Stimulated activated CD8-positive, alpha-beta memory T cell treated with anti-CD3 and anti-CD28 coated beads, Interleukin-7, amount 100 ng/mL, for 1 hour (primary cell): ENCODE measurements at places on chromosomes 7 and 10.

GRCh38 chr10:73553761-73554160 is 37.4 kb downstream of the USP54 start:
- no peak for DNase-seq

- DNase-seq: no peak
These were observed 72.9 kb downstream of the ITIH5 start for GRCh38 chr10:7593905-7594304.

GRCh38 chr7:69395061-69395714 is 203.1 kb upstream of the AUTS2 start:
- no peak for DNase-seq

DNA sequence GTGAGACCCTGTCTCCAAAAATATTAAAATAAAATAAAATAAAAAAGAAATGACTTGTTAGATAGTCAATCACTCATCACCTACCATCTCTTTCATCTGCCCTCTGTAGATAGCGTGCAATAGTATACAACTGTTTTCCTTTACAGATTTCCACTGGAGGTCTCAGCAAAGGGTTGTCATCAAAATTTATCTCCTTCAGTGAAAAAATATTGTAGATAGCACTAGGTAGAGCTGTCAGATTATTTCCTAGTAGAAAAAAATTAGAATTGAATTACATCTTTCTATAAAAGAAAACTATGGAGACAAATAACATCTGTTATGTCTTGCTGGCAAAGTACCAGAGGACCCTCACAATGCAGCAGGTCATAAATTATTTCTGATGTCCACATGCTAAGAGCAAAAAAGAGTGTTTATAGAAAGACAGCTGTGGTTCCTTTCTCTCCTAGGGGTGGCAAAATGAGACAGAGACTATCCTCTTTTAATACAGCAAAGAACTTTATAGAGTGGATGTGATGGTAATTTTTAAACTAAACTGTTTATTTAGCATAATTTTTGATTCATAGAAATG is 16.3 kb upstream of the CYP51A1 start:
- DNase-seq: no peak

DNA sequence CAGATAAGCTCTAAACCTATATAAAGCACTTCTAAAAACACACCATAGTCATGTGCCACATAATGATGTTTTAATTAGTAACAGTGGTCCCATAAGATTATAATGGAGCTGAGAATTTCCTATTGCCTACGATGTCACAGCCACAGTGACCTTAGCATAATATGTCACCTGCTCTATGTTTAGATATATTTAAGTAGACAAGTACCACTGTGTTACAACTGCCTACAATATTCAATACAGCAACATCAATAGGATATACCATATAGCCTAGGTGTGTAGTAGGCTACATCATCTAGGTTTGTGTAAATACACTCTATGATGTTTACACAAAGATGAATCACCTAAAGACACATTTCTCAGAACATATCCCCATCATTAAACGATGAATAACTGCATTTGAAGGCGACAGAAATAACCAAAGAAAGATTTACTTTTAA is 24.5 kb downstream of the GPR22 start:
- DNase-seq: no peak

- no peak for DNase-seq
These were observed 40.6 kb downstream of the TMEM60 start for GRCh38 chr7:77757589-77757988.

- DNase-seq: no peak
These were observed 22.4 kb downstream of the ADGRA1 start for GRCh38 chr10:133110133-133110532.

DNA sequence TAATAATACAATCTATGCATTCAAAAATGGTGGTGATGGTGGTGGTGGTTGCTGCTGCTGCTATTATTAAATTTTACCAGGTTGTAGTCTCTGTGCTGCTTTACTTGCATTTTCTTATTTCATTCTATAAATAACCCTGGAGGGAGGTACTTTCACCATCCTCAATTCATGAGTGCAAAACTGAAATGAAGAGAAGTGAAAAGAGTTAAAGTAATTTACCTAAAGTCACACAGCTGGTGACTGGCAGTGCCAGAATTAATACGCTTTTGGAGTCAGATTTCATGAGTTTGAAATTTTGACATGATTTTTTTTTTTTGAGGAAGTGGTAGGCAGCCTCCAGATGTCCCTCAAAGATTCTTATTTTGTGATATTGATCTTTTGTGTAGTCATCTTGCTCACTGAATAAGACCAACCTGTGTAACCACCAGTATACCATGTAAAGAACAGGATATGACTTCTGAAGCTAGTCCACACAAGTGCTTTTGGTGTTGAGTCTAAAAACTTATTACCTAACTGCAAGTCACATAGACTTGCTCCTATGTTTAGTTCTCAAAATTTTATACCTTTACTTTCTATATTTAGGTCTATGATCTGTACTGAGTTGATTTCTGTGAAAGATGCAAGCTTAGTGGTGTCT is 218.8 kb downstream of the ZWINT start:
- no peak for DNase-seq

- DNase-seq: no peak
These were observed 103.7 kb downstream of the TRIM24 start for GRCh38 chr7:138563808-138564207.

DNA sequence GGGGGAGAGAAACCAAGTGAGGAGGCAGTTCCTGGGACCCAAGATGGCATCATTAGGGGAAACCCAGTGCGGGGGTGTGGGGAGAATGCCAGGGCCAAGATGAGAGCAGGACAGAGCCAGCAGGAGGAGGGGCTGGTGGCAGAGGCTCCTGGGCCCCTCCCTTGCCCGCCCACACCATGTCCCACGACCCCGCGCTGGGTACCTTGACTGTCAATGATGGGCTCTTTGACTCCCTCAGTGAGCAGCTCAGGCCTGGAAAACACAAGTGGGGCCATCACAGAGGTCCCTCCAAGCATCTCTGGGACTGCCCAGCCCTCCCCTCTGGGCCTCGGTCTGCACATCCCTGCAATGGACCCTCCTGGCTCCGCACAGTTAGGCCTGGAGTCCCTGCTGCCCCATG is 75.4 kb downstream of the RABGEF1 start:
- DNase-seq: no peak

GRCh38 chr7:50416527-50417182 is 33.5 kb downstream of the FIGNL1 start:
- no peak for DNase-seq

DNA sequence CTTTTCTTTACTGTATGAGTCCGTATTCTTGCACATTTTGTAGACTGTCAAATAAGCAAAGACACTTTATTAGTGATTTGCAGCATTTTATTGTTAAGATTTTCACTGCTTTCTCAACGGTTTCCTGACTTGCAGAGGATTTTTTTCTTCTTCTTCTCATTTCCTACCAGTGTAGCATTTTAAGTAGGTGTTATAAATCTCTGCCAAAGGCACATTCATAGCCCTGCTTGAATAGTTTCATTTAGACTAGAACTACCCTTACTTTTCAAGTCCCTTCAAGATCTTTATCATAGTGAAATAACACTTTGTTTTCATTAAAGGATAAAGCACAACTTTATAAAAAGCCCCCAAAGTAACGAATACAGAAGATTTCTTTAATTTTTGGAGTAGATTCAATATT is 271.4 kb downstream of the TSPAN12 start:
- no peak for DNase-seq

DNA sequence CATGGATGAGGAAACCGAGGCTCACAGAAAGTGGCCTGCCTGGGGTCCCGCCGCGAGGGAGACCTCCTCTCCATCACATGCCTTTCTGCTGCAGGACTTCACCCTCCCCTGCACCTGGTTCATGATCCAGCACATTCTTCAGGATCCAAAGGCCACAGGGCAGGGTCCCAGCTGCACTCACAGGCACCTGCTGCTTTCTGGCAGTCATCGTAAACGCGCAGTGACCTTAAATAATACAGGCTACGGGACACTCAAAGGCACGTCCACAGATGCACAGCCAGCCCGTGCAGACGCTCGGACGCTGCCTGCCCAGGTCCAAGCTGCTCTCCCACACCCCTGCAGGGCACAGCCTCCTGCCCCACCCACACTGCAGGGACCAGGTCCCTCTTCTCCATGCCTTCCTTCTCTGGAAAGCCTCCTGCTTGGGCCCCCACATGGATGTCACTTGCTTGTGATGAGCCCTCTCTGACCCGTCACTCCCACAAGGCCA is 49.9 kb downstream of the CALML3 start:
- no peak for DNase-seq

DNA sequence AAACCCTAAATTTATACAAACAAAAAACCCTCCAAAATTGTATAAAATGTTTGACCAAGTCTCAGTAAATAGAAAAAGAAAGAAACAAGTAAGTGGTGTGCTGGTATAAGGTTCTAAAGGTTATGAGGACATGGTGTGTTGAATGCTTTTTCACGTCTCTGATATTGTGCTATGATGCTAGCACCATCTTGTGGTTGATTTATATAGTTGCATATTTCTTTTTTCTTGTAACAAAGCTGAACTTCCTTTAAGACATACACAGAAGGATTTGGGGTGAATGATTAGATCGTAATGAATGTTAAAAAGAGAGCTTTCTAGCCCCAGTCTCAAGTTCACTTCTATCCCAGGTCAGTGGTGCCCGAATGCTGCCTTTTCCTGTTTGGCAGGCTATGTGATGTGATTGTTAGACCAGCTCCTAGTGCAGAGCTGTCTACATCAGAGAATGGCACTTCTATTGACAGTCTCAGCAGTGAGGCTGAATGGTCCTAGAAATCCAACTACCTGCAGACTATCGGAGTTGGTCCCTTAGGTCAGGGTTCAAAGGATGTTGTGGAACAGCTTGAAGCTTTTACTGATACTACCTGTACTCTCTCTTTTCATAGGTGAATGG is 25.0 kb downstream of the VTI1A start:
- no peak for DNase-seq

DNA sequence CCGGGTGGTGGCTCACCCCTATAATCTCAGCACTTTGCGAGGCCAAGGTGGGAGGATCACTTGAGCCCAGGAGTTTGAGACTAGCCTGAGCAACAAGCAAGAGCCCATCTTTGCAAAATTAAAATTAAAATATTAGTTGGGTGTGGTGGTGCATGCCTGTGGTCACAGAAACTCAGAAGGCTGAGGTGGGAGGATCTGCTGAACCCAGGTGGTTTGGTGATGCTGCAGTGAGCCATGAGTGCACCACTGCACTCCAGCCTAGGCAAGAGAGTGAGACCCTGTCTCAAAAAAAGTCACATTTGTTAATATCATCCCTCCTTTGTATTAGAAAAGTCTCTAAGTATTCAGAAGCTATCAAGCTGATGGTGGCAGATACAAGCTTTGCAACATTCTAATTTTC is 317.5 kb downstream of the ANKRD30A start:
- no peak for DNase-seq

GRCh38 chr7:154212861-154213260 is 160.7 kb downstream of the DPP6 start:
- DNase-seq: no peak

DNA sequence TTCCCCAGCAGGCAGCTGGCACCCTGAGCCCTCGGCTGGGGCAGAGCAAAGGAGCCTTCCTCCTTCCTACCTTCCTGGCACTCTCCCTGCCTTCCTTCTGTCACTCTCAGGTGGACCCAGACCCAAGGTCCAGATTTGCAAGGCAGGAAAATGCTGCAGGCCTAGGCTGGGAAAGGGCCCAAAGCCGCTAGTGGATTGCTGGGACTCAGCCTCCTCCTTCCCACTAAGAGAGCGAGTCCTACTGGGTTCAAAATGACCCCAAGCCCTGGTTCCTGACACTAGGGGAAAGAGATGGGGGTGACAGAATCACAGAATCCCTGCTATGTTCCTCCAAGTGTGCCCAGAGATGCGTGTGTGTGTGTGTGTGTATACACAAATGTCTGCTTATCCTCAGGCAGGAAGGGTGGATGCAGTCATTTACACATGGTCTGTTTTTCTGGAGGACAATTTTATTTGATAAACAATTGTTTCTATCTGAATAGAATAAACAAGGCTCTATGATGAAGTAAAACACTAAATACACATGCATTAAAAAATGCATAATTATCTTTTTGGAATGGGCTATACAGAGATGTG is 1.3 kb upstream of the PLAU start:
- DNase-seq: no peak

- DNase-seq: no peak
These were observed 115.5 kb upstream of the GALNT17 start for GRCh38 chr7:71016401-71016800.

DNA sequence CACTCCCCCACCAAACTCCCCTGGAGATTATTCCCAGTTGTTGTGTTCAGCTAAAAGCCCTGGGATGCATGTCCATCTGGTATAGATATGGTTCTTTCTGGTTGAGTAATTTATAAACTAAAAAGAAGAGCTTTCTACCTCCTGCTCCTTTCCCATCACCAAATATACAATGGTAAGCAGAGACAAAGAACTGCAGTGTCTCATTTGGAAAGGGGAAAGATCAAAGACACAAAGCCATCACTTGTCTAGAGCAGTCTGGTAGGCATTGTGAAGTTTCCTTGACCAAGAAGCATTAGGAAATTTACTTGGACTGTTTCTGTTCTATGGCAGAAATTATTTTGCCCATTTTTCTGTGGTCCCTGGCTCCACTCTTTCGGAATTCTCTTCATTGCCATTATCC is 24.9 kb upstream of the PANK1 start:
- no peak for DNase-seq

GRCh38 chr10:47160261-47160908 is 139.6 kb upstream of the GDF10 start:
- DNase-seq: no peak

DNA sequence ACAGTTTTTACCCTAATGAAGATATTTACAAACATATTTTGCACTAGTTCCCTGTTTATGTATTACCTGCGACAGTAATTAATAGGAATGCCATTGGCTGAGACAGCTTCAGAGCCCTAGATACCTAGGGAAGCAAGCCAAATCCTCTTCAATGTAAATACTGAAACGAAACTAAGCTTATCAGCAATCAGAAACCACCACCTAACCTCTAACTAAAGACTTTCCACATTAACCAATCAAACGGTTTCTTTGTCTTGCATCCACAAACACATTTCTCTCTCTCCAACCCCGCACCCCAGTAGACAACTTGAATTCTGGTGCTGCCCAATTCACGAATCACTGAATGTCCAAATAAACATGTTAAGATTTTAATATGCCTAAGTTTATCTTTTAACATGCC is 474.4 kb upstream of the C7orf33 start:
- no peak for DNase-seq

GRCh38 chr7:53013925-53014324 is 21.5 kb upstream of the POM121L12 start:
- no peak for DNase-seq

GRCh38 chr7:32661501-32661900 is 166.2 kb downstream of the AVL9 start:
- no peak for DNase-seq

GRCh38 chr10:74047871-74048270 is 50.0 kb downstream of the VCL start:
- DNase-seq: no peak

GRCh38 chr7:117014673-117015133 is 61.4 kb downstream of the ST7 start:
- DNase-seq: no peak

- no peak for DNase-seq
These were observed 109.2 kb downstream of the ANK3 start for GRCh38 chr10:60280475-60280874.

GRCh38 chr7:30950197-30950596 is 13.6 kb upstream of the GHRHR start:
- DNase-seq: no peak
